ENCODE measurements at places on chromosomes 5 and 9. TPM values are rescaled to one million over a fixed set of nuclear protein-coding genes. Genes with fewer than 3 reads are reported as not detected.

- no peak for DNase-seq
Measured at GRCh38 chr5:136666970-136667620, 301.8 kb upstream of the TRPC7 start.

DNA sequence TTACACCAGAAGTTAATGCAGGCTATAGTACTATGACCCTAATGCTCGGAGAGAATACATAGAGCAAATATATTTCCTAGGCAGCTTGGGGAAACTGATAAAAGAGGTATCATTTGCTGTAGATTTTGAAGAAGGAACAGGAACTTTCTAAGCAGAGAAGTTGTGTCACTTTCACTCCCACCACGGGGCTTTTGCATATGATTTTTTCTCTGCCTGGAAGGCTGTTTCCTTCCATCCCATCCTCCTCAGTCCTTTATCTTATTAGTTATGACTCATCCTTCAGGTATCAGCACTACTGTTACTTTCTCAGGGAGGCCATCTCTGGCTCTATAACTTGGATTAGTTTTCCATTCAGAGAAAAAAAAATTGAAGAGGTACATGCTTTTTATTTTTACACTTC lies 2006.1 kb upstream of the WWC1 start:
- no peak for DNase-seq

DNA sequence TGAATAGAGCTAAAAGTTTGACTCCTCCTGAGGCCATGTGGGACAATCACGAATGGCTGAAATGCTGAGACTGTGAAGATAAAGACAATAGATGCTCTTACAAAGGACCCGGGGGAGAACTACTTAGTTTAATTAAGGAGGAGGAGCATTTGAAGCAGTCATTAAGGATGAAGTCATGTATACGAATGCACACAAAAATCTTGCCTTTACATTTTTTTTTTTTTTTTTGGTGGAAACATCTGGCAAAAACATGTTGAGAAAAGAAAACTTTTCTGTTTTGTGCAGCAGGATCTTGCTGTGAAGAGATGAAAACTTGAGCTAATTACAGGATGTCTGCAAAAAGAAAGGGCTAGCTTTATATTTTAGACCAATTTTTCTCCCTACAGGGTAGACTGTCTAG lies 42.3 kb upstream of the NR3C1 start:
- no peak for DNase-seq

DNA sequence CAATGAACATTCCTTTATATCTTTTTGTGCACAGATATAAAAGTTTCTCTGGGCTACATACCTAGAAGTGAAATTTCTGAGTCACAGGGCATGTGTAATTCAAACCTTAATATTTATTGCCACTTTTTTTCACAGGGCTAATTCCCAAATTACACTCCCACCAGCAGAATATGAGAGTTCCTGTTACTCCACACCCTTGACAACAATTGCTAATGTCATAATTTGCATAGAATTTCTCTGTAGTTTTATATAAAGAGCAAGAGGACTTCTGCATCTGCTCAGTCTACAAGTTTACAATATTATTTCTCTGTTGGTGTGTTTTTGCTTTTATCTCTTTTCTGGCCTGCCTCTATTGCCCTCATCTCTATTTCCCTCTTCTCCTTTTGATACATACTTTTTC lies 518.5 kb downstream of the ZNF608 start:
- DNase-seq: no peak

DNA sequence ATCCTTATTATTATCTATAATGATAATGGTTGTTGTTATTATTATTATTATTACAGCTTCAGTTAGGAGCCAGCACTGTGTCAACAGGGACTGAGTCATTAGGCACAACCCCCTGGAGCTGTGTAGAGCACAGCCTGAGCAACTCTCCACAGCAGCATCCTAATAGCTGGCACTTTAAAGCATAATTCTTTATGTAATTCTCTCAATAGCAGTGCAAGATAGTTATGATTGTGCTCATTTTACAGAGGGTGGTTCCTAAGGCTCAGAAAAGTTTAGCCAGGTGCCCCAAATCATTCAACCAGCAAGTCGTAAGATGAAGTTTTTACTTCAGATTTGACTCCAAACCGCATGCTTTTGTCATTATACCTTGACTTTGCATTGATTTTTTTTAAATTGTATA lies 390.3 kb downstream of the ANXA1 start:
- no peak for DNase-seq

Gene SPINK5
- 7.7 TPM for total RNA-seq
